Ammon's horn (tissue), 1 donor: ENCODE measurements at places on chromosomes 3 and 15.

DNA sequence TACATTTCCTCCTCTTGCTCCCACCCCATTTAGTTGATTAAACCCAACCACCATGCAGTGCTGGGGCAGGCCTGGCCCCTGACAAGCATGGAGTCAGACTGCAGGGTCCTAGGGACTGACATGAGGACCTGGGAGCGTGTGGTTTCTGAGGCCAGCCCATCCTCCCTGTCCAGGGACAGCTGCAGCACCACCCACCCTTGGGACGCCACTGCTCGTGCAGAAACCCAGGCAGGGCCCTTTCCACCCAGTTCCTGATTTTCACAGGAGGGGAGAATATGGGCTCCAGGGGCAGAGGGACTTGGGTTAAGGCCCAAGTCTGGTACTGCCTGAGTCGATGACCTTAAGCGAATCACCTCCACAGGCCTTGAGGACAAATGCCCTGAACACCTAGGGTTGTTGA lies 23.7 kb downstream of the PLXND1 start:
- DNase-seq = no peak

DNA sequence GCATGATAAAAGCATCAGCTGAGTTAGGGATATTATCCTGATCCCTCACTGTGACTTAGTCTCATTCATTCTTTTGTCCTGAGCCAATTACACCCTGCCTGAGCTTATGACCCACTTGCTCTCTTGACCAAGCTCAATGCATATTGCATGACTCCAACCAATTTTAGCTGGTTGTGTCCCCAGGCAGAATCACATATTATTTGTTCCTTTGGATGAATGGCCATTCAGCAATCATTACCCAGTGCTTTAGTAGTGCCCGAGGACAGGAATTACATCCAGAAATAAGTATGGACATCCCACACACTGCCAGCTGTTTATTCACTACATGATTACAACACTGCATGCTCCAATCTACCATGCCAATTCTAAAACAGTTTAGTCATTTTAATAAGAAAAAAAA lies 322.5 kb downstream of the ZBBX start:
- DNase-seq = no peak

DNA sequence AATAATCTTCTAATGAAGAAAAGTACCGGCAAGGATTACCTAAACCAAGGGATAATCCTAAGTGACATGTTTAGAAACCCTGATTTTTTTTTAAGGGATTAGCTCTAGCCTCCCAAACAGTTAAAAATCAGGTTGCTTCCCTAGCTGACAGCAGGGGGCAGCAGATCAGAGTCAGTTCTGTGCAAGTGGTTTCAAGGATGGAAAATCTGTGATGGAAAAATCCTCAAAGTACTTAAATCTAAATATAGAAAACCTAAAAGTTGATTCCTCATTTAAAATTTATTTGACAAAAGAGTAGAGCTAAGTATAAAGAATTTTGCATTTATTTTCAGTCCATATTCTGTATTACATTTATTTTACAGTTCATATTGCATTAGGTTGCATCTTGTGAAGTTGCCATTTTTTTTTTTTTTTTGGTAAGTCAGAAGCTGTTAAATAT lies 107.6 kb downstream of the PEX5L start:
- peak; percentile 81 for DNase-seq

DNA sequence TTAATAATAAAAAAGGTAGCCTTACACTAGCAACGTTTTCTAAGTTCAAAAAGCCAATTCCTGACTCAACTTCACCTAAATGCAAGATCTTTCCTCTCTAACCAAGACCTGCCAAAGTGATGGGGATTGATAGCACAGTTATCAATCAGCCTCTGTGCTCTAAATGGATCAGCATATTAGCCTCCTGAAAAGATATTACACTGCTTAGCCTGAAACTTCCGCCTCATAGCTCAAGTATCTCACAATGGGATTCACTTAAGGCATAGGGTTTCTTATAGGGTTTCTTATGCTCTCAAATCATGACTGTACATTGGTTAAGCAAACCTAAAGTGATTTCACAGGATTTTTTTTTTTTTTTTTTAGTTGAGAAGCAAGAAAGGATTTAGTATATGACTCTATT lies 436 bp upstream of the SLC9A9 start:
- peak; percentile 24 for DNase-seq

- no peak for DNase-seq
Observed at GRCh38 chr3:125479091-125479490, 40.9 kb downstream of the SNX4 start.

GRCh38 chr3:126197854-126198584 lies 17.6 kb upstream of the ALDH1L1 start:
- peak; percentile 82 for DNase-seq

- no peak for DNase-seq
Observed at GRCh38 chr3:180048103-180048502, 11.4 kb upstream of the PEX5L start.

GRCh38 chr3:76096036-76096435 lies 310.7 kb upstream of the ZNF717 start:
- no peak for DNase-seq

GRCh38 chr3:138598534-138598933 lies 4.5 kb upstream of the CEP70 start:
- DNase-seq = no peak

GRCh38 chr15:60674704-60675395 lies 195.9 kb upstream of the ICE2 start:
- DNase-seq = no peak

GRCh38 chr3:187062526-187063177 lies 76.6 kb downstream of the RPL39L start:
- no peak for DNase-seq

DNA sequence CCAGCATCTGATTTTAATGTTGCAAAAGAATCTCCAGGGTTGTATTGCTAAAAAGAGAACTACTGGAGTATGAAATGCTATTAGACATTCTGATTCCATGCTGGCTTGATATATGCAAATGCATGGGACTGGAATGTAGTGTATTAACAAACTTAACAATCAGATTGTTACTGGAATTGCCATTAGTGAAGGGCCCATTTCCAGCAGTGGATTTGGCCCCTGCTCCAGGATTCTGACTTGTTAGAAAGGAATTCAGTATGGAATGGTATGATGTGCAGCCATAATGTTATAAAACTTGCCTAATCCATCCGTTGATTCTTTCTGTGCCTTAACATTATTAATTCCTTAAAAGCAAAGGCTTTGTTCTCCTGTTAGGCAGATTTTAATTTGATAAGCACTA lies 7.9 kb downstream of the ARRDC4 start:
- DNase-seq = no peak

DNA sequence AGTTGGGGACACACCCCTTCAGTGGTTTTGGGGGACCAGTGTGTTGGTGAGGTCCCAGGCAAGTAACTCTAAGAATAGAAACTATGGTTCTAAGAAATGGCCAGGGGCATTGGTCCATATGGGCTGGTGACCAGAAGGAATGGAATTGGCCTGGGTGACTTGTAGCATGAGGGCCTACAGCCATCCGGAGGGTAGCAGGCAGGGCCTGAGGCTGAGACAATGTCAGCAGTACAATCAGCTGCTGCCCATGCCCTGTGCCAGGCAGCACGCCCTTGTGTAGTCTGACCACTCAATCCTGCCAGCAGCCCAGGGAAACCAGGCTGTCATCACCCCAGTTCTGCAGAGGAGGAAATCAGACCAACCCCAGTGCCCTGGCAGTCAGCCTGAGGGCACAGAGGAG lies 100.6 kb downstream of the DNAJB8 start:
- no peak for DNase-seq

- DNase-seq = no peak
Observed at GRCh38 chr15:60417112-60417511, 19.3 kb upstream of the ANXA2 start.

GRCh38 chr15:94442480-94442879 lies 211.1 kb downstream of the MCTP2 start:
- no peak for DNase-seq

GRCh38 chr15:59200560-59200959 lies 6.1 kb upstream of the LDHAL6B start:
- no peak for DNase-seq

DNA sequence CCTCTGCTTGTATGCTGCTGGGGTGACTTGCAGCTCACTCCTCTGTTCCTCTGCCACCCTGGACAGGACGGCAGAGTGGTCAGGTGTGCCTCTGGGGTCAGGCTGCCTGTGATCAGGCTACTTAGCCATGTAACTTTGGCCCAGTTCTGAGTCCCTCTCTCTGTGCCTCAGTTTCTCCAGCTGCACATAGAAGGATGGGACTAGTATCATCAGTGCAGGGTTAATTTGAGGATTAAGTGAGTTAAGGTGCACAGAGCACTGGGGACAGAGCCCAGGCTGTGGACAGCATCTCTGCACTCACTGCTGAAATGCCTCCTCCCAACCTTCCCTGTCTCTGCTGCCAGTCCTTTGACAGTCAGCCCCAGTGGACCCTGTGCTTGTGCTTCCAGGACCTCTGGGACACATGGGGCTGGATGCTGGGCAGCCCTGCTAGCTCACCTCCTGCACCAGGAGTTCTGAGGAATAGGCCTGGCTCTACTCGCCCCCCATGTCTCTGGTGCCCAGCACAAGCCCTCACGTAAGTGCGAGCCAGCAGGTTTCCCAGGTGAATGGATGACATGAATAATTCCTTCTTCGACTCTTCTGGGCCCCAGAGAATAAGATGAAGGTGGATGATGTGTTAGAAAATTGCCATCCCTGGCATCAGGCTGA lies 19.3 kb upstream of the PRR23E start:
- no peak for DNase-seq

- DNase-seq = no peak
Observed at GRCh38 chr3:110495201-110495927, 576.3 kb upstream of the NECTIN3 start.

DNA sequence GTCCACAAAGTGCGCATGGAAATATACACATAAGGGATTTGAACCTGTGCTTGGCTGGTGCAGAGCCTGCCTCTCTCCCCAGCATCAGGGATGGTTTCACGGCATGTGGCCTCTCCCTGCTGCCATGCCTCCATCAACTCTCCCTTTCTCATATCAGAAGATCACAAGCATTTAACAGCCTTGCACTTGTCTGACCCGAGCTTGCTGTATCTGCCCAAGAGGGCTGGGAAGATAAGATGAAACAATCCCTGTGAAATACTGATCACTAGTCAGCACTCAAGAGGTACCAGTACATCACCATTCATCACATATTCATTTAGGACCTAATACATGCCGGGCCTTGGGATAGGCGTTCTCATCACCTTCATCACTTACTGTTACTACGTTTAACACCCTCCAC lies 107.6 kb upstream of the ARHGEF3 start:
- DNase-seq = no peak
